OCI-M1 (cell line): ENCODE measurements at places on chromosomes 7 and 10.

GRCh38 chr10:89332123-89332633, 4.4 kb downstream of the IFIT3 start:
- DNase-seq, result peak; percentile 94

- DNase-seq, result peak; percentile 79
Observed at GRCh38 chr10:60989400-60989876, 45.5 kb upstream of the RHOBTB1 start.

DNA sequence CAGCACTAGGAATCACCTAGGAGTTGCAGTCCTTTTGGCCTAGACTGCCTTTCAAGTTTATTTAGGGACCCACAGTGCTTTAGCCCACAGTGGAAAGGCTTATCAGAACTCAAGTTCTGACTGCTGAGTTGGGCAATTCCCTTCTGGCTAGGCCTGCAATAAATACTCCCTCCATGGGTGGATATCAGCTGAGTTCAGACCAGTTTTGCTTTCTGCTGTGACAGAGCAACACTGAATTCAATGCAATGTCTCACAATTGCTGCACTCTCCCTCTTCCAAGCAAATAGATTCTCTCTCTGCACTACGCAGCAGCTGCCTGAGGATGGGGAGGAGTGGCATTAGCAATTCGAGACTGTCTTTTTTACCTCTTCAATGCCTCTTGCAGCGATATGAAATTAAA, 1153.3 kb downstream of the SORCS1 start:
- peak; percentile 9 for DNase-seq

DNA sequence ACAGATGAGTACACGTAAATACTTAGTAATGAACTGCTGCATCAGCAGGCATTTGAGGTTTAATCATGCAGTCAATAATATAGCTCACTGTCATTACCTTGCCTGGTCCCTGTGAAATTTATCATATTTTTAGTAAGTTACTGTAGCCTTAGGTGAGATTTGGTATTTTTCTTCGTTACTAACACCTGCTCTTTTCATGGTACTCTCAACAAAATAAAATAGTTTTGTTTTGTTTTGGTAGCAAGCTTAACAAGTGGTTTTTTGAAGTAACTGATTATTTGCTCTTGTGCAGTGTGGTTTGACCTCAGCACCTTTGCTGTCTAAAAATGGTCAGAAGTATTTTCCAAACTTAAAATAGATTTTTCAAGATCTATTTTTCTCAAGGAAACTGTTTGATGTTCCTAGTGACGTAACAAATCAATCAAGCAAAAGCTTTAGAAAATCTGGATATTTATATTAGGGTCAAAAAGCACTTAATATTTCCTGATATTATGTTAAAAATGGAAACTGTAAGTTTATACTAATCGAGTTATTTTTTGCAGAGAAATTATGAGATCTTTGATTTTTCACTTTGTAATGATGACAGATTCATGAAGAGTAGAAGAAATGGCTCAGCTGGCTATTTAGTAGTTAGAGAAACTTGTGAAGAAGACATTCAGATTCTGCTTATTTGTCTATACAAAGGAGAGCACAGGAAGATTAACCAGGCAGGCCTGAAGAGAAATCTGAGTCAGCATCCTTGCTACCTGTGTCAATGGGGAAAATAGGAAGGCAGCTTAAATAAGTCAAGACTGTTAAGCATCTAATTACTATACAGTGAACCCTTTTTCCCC, 21.0 kb upstream of the RPA3 start:
- DNase-seq, result no peak

DNA sequence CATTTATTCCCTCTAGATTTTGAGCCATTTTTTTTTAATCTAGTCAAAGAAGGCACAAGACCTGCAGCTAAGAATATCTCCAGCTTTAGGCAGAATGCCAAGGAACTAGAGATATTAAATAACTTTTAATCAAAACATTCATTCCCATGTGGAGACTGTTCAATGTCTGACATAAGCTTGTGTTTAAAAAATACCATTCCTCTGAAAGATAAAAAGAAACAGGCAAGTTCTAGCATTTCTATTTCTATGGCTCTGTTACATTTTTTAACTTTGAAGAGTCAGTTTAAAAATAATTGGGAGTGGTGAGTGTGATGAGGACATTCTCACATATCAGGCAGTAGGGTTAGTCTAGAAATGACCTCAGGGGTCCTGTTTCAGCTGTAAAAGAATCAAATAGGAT, 48.0 kb downstream of the RHOBTB1 start:
- no peak for DNase-seq

- DNase-seq, result peak; percentile 94
Observed at GRCh38 chr7:87059525-87060287, at the start of gene ELAPOR2. ELAPOR2 (minus strand) TSS chr7:87059654; CDS start chr7:87059513, 141 bp downstream.

DNA sequence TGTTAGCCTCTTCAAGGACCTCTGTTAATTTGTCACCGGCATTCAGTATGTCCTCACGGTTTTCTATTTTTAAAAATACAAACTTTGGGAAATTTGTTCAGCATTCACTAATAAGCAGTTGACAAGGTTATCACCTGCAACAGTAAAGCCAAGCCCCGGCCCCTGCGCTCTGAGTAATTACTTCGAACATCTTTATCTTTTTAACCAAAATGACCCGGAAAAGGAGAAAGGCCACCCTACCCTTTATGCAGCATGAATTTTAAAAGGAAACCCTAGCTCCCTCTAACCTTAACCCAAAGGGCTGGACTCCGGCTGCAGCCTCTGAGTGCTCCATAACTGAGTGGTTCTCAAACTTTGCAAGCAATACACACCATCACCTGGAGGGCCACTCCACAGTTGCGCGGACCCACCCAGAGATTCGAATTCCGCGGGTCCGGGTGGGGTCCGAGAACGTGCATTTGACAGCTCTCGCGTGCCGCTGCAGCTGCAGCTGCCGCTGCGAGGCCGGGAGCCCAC, 940 bp downstream of the NSMCE4A start:
- no peak for DNase-seq

GRCh38 chr7:114229246-114229645, 185.4 kb upstream of the FOXP2 start:
- DNase-seq, result no peak

DNA sequence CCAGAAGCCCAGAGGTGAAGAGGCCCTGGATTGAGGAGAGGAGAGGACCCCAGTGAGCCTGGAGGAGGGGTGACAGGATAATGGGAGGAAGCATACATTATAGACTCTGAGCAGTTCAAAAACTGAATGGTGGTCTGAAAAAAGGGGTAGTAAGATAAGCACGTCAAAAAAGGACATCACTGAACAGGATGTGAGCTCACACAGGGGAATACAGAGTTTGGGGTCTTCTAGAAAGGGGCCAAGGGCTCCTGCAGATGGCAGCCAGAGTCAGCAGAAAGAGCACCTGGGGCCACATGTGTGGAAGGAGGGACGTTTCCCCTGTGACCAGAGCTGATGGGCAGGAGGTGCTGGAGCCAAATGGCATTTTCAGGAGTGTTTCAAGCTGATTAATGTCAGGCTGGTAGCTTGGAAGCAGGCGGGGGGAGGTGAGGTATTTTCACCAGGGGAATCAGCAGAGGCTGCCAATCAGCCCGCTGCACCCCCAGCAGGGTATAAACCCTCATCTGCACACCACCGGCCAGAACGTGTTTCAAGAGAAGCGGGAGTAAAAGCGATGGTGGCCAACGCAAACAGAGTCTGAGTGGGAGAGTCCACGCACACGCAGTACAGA, 85.8 kb downstream of the TNS3 start:
- DNase-seq, result no peak

GRCh38 chr10:121293110-121293509, 305.1 kb downstream of the FGFR2 start:
- peak; percentile 30 for DNase-seq

DNA sequence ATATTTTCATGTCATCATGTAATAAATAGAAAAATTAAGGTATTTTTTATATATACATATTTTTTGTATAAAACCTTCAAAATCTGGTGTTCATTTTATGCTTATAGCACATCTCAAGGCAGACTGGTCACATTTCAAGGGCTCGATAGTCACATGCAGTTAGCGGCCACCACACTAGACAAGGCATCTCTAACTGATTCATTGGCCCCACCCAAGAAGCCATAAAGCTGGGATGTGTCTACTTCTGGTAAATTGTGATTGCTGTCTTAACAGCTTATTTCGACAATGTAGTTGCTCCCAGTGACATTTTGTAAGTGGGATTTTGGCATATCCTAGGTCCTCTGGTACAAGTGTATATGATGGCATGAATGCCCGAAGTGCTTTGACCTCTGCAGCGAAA, 168.7 kb downstream of the FRMD4A start:
- no peak for DNase-seq

DNA sequence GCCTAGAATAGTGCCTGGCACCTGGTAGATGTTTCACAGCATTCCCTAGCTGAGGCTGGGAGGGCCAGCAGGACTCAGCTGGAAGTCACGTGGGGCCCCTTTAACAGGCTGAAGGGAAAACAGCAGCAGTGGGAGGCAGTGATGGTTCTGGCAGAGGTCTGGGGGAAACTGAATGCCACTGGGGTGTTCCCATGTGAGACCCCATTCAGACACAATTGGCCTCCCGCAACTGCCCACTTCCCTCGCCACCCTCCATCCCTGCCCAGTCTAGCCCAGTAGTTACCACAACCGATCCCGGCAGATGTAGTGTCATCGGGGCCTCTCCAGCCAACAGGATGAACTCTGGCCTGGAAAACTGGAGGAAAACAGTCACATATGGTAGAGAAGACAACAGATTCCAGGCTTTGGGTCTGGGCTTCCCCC, 38.3 kb downstream of the FRMPD2 start:
- no peak for DNase-seq

GRCh38 chr10:78889536-78890063, 179.2 kb upstream of the ZMIZ1 start:
- no peak for DNase-seq

- DNase-seq, result no peak
Observed at GRCh38 chr10:14545827-14546226, 215.1 kb upstream of the FRMD4A start.

GRCh38 chr10:89086801-89087521, 96.4 kb downstream of the FAS start:
- DNase-seq, result peak; percentile 78

DNA sequence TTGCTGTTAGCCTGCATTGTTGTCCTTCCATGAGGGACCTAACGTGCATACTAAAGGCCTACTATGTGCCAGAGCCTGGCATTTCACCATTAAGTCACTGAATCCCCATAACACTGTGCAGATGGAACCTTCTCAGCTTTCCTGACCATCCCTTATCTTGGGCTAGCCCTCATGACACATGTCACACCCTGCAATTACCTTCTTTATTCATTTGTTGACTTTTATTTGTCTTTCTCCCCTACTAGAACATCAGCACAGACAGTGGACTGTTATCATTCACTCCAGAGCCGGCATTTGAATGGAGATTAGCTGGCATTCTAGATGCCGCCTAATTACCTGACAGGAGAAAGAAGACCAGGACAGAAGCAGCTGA, 471.1 kb upstream of the GALNT17 start:
- no peak for DNase-seq

- no peak for DNase-seq
Observed at GRCh38 chr10:99394256-99394655, 36.2 kb downstream of the GOT1 start.

GRCh38 chr10:112229096-112229495, 45.5 kb upstream of the GPAM start:
- no peak for DNase-seq

DNA sequence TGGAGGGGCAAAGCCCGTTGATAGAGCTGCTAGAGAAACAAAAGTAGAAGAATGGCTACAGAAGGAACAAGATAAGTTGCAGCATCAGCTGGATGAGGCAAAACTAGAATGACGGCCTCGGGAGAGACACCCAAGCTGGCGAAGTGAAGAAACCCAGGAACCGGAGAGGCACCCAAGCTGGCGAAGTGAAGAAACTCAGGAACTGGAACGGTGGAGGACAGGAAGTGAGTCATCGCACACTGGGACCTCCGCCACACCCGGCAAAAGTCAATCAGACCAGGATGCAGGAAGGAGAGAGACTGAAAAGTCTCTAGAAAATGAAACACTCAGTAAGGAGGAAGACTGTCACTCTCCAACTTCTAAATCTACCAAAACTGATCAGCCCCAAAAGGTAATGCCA, 133.0 kb upstream of the NEBL start:
- peak; percentile 16 for DNase-seq

- no peak for DNase-seq
Observed at GRCh38 chr7:80243425-80243824, 108.8 kb downstream of the GNAI1 start.

DNA sequence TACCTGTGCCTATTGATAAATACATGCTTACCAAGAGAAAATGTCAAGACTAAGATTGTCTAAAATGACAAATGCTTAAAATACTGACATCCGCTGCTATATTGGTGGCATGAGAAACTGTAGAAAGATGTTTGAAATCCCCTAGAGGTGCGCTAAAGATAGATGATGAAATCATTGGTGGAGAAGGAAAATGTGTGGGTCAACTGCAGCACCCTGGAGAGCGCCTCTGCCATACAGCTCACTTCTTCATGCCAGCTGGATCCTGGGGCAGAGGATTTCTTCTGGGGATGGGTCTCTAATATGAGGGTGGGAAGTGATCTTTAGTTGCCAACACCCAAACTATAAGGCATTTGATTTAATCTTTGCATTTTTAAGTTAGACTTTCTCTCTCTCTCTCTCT, 680.4 kb upstream of the POM121L12 start:
- peak; percentile 0 for DNase-seq

DNA sequence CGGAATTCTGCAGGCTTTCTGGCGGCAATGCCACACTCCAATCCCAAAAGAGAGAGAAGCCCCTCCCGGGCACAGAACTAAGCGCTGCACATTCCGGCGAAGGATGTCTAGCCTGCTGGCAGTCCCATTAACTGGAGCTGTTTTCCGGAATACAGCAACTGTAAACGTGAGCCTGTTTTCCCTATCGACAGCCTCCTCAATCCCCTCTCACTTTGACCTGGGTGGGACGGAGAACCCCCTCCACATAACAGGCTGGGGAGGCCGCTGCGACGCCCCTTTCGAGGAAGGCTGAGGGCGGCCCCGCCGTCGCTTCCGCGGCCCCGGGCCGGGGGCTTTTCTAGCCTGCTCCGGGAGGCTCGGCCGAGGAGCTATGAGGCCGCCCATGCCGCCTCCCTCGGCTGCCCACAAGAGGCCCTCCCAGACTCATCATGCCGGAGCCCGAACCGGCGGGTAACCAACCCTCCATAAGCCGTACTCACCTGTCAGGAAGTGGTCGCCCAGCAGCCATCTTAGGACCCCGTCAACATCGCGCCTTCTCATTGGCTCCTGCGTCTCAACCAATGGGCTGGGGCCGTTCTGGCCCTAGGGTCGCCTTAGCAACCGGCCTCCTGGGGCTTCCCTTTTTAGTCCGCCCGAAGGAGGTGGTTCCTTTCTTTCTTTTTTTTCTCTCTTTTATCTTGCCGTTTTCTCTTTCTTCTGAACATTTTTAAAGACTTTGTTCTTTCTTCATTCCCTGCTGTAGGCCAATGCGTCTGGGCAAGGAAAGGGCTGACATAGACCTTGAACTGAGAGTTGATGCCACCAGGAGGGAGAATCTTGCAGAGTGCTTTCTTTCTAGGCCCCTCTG, at the start of gene FAM204A:
FAM204A (minus strand) TSS at position 534 of the 847 bp plus-strand sequence. CDS start 5,909 bp downstream, outside the sequence.
- DNase-seq, result peak; percentile 98
